Stimulated activated CD4-positive, alpha-beta T cell treated with anti-CD3 and anti-CD28 coated beads, TNF-alpha, amount 100 ng/mL, for 1 hour (primary cell): ENCODE measurements at places on chromosomes 5 and 9.

DNA sequence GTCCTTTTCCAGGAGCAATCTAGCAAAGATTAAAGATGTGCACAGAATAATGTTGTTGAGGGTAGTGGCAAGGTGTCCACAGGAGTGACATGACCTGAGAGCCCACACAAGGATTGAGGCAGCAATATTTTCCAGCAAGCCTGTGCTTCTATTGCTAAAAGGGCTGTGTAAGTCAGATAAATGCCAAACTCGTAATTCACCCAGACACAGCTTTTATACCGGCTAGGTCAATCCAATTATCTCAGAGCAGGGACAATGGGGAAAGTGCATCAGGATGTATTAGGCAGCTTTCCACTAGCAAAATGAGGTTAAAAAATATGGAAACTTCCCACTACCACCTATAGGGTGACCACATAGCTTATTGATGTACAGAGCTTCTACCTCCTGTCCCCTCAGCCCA lies 34.8 kb upstream of the RAB3C start:
- DNase-seq: no peak

GRCh38 chr5:182126-182525 lies 9.2 kb upstream of the LRRC14B start:
- DNase-seq: no peak

- DNase-seq: no peak
These were observed 38.2 kb downstream of the SLC9A3 start for GRCh38 chr5:485946-486491.

DNA sequence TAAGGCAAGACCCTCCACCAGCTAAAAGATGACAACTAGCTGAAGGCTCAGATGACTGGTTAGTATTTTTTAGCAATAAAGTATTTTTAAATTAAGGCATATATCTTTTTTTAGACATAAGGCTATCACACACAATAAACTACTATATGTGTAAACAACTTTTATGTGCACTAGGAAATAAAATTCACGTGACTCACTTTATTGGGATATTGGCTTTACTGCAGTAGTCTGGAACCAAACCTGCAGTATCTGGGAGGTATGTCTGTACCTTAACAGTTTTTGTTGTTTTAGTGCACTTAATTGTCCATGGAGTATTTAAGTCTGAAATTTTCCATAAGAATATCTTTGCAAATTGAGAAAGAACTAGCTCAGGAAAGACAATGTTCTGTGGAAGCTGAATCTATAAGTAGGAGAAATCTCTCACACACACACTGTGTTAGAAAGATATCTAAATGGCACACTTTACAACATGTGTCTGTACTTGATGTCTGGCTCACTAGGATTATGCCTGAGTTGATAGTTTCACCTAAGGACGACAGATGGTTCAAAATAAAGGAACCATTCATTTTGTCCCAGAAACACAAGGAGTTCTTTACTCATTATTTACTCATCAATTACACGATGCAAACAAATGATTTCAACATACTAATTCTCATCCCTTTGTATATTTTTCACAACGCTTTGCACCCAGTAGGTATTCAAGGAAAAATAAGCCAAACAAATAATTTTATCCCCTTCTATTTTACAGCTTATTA lies 4.6 kb downstream of the RAPGEF6 start:
- no peak for DNase-seq

DNA sequence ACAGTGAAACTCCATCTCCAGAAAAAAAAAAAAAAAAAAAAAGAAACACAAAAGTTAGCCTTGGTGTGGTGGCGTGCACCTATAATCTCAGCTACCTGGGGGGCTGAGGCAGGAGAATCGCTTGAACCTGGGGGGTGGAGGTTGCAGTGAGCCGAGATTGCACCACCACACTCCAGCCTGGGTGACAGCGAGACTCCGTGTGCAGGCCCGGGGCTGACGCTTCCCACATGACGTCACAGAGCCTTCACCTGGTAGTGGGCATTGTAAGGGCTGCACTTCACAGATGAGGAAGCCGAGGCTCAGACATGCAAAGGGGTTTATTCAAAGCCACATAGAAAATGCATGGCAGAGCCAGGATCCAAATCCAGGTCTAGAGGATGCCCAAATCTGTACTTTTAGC lies 114.2 kb downstream of the GAPVD1 start:
- no peak for DNase-seq

DNA sequence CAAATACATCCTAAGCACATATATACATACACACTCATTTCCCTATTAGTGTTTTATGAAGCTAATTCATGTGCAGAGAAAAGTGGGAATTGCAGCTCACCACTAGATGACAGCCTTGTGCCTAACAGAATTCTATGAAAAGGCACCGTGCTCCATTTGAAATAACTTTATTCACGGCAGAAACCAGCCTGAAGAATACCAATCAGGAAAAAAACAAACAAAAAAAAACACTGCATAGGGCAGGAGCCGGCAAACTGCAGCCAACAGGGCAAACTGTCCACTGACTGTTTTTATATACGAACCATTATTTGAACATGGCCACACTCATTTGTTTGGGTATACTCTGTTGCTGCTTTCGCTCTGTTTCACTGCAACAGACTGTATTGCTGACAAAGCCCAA lies 33.6 kb downstream of the ERMP1 start:
- no peak for DNase-seq

- no peak for DNase-seq
These were observed 69.4 kb downstream of the PPIC start for GRCh38 chr5:122967085-122967484.

GRCh38 chr5:71601222-71602026 lies 14.3 kb downstream of the MCCC2 start:
- peak; percentile 43 for DNase-seq

GRCh38 chr5:157544623-157544989 lies 31.0 kb downstream of the ADAM19 start:
- DNase-seq: no peak

GRCh38 chr5:115374057-115374775 lies 77.8 kb upstream of the CCDC112 start:
- no peak for DNase-seq

DNA sequence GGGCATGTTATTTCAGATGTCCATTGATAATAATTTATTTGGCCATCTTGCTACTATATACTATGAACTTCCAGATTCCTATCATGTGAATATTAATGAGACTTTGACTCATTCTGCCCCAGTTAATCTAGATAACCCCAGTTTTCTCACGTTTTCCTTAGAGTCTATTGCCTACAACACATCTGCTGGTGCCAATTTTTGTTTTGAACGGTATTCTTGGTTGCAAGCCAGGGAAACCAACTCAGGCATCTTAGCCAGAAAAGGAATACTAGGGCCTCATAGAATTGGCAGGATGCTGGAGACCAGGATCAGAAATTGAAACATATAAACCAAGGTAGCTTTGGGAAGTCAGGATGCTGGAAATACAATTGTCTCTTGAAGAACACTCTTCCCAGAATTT lies 28.0 kb upstream of the NPR3 start:
- DNase-seq: no peak

DNA sequence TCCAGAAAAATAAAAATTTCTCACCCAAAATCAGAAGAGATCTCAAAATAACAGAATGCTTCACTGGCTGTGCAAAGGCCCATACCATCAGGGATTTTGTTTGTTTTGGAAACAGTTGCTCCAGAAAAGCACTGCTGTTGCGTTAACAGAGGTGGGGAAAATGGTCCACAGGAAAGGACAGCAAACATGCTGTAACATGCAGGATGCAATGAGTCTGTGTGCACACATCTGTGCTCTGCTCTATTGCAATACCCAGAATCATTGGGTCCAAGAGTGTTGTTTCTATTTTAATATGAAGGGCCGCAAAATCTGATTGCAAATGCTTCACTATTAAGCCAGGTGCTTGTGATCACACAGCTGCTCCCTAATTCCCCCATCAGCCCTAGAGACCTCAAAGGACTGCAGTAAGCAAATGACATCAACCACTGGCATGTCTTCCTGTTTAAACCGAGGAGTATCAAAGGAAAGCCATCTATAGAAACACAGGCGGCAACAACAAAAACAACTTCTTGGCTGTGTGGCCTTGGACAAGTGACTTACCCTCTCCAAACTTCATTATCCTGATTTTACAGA lies 141.0 kb downstream of the DCP2 start:
- no peak for DNase-seq
